ENCODE measurements at places on chromosomes 5 and 9.

DNA sequence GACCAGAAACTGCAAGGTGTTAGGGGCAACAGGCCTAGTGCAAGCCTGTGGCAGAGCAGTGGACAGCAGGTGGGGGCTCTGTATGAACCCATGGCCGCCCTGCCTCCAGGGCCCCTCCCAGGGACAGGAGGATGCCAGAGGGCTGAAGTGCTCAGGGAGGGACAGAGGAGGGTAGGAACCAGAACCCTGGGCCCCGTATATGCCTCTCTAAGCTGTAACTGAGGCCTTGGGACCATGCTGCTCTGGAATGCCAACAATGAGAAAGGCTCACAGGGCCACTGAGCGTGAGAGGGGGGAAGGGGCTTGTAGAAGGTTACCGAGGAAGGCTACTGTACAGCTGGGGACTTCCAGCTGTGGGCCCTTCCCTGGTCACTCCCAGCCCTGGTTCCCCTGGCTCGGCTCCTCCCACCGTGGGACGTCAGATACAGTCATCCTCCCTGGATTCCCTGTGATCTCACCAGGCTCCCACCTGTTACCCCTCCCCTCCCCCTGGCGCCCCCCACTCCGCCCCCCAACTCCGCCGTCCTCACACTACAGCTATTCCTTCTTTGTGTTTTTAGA lies 21.1 kb downstream of the AQP7 start:
- DNase-seq: no peak

GRCh38 chr9:137304383-137305059 lies 2.5 kb upstream of the NRARP start:
- DNase-seq: no peak

GRCh38 chr9:89363311-89363670 lies 45.0 kb downstream of the SECISBP2 start:
- DNase-seq: no peak

DNA sequence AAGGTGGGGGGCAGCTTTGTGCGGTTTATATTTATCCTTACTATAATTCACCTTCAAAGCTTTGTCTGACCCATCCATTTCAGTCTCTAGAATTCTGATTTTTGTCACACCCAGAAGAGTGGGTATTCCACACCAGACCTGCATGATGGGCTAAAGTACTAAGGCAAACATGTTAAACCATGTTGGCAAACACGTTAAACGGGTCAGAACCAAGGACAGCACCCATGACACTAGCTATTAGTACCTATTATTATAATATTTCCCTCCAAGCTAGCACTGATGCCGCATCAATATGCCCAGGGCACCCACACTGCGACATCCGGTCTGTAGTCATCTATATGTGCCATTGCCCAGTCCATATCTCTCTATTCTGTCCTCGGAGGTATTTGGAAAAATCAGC lies 104.7 kb downstream of the FBXW11 start:
- no peak for DNase-seq

DNA sequence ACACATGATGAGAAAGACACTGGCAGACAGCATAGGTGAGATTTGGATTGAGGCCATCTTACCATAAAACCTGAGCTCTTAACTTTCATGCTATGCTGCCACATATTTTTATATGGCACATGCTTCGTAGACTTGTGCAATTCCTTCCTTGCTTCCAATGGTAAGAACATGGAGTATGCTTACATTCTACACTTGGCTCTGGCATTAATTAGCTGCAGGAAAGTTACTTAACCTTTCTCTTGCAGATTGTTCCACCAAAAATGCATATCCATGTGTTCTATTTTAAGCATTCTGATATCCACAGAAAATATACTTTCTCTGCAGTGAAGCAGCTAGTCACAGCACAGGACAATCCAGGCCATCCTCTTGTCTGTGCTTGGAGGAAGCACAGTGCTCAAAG lies 119.4 kb downstream of the MPDZ start:
- DNase-seq: no peak

DNA sequence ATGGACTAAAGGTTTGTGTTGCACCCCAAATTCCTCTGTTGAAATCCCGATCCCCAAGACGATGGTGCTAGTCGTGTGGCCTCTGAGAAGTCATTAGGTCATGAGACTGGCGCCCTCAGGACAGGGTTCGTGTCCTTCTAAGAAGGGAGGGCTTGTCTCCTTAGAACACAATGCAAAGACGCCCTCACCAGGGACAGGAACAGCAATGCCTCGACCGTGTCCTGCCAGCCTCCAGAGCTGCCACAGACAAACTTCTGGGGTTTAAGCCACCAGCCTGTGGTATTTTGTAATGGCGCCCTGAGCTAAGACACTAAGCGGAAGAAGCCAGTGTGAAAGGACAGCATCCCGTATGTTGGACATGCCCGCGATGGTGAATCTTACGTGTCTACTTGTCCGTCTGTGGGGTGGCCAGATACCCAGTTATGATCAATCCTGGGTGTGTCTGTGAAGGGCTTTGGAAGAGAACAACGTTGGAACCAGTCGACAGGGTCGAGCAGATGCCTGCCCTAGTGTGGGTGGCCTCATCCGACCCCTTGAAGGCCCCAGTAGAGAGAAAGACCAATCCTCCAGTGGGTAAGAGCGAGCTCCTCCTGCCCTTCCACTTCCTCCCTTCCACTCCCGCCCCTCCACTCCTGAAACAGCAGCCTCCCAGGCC lies 279.2 kb upstream of the IRX2 start:
- DNase-seq: no peak

GRCh38 chr9:127118597-127119319 lies 3.7 kb downstream of the ANGPTL2 start:
- DNase-seq: no peak

GRCh38 chr5:34509392-34509791 lies 146.7 kb upstream of the RAI14 start:
- DNase-seq: no peak

GRCh38 chr9:109017061-109017460 lies 3.8 kb upstream of the CTNNAL1 start:
- DNase-seq: no peak

- no peak for DNase-seq
These were observed 24.0 kb downstream of the SEMA4D start for GRCh38 chr9:89473762-89474469.

GRCh38 chr5:96474073-96474472 lies 41.0 kb upstream of the PCSK1 start:
- DNase-seq: no peak

GRCh38 chr5:119393201-119393691 lies 37.4 kb downstream of the TNFAIP8 start:
- no peak for DNase-seq

DNA sequence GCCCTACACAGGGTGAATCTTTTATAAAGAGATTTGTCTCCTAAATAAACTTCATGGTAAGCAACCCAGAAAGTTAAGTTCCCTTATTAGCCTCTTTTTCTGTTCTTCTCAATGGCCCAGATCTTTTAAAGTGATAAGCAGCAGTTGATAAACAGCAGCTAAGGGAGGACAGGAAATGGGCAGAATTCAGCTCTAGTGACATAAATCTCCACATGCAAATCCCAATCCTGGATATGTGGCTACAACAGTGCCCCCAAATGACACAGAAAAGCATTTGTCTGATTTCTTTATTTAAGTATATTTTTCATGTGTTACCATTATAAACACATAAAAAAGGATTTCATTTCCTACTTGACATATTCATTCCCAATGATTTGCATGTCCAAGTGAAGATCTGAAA lies 199.0 kb downstream of the DTWD2 start:
- DNase-seq: no peak

DNA sequence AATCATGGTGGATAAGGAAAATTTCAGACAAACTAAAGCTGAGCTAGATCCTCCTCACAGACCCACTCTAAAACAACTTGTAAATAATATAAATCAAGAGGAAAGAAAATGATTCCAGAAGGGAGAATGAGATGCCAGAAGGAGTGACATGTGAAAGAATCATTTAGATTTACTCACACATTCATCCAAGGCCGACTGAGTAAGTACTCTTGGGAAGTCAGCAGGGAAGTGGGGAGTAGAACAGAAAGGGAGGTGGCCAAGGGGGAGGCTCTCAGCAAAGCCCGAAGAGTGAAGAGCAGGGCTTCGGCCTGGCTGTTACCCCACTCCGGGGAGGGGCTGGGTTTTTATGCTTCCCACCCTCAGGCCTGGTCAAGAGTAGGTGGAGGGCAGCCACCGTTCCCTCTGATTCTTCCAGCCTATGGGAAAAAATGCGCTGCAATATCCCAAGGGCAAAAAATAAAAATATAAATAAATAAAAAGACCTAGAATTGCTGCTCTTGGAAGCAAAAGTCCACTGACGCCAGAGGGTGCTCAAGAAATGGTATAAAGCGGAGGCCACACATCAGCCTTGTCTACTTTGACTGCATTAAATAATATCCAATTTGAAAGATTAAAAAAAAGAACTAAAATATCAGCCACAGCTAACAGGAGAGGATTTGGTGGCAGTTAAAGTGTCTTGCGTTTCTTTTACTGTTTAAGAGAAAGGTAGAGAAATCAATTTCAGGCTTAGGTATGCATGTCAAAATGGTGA lies 110.2 kb upstream of the COL5A1 start:
- no peak for DNase-seq

GRCh38 chr9:94908011-94908563 lies 181.6 kb downstream of the AOPEP start:
- DNase-seq: no peak

- DNase-seq: no peak
These were observed 230.8 kb downstream of the AGTPBP1 start for GRCh38 chr9:85510830-85511504.

GRCh38 chr9:4684820-4685219 lies 5.5 kb downstream of the CDC37L1 start:
- no peak for DNase-seq

DNA sequence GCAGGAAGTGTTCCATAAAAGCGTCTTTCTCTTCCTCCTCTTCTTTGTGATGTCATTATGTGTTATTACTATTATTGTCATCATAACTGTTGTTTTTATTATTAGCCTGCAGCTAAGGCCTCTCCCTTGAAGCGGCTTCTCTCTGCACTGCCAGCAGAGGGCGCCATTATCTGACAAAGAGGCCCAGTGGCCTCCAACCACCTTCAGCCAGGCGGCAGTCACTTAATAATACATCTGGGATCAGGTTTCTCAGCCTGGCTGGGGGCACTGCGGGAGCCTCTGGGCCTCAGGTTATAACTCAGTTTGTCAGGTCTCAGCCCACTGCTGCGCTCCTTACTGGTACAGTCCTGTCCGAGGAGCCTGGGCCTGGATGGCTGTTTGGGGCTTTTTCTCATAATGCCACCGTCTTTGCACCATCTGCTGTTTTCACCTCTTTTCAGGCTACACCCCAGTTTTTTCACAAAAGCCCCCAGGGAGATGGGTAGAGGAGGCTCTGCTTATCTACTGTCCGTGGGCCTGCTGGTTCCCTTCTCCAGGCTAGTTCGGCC lies 281.9 kb downstream of the NSG2 start:
- DNase-seq: no peak

DNA sequence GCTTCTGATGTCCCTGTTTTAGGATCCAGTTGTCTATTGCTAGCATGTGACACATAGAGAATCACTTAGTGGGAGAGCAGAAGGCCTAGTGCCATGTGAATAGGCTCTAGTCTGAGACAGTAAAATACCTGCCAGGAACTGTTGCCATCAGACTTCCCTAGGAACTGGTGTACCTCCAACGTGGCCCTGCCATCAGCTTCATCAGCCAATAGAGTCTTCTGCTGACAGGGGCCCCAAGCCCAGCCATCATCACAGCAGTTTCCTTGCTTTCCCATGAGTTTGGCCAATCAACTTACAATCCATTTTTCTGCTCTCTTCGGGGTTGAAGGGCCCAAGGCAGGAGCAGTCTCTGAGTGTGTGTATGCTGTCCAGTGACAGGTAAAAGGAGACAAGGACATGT lies 128.4 kb upstream of the ADRA1B start:
- no peak for DNase-seq

DNA sequence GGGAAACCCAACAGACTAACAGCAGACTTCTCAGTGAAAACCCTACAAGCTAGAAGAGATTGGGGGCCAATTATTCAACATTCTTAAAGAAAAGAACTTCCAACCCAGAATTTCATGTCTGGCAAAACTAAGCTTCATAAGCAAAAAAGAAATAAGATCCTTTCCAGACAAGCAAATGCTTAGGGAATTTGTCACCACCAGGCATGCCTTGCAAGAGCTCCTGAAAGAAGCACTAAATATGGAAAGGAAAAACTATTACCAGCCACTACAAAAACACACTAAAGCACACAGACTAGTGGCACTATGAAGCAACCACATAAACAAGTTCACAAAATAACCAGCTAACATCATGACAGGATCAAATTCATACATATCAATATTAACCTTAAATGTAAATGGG lies 131.1 kb downstream of the OR2K2 start:
- no peak for DNase-seq

DNA sequence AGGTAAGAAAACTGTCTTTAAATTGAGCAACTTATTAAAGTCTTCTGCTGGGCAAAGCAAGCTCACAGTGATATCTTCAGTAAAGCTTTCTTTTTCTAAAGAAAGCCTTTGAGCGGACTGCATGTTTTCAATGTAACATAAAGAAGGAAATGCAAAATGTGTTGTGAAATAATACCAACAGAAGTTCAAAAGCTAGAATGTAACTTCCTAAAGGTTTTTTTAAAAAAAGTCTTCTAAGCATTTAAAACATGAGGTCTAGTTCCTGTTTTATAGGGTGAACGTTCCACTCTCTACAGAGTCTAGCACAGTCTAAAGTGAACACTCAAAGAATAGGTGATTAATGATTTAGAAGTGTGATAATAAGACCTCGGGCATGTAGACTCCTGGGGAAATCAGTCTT lies 62.9 kb downstream of the DENND1A start:
- no peak for DNase-seq

DNA sequence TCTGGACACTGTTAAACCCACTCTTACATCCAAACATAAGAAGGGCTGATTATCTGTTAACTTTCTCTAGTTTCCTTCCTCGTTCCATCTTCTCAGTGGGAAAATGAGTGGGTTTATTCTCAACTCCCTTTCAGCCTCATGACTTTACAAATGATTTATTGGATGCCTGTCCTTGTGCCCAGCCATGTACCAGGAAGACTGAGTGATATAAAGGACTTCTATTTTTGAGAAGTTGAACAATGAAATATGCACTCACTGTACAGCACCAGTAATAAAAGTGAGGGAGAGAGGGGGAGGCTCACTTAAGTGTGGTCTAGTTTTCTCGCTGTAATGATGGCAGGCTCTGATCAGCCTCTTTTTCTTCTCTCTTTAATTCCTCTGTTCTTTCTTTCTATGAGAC lies 277.6 kb downstream of the SMARCA2 start:
- DNase-seq: no peak

- no peak for DNase-seq
These were observed at the start of gene DRD1 for GRCh38 chr5:175444060-175444904. TSS of gene DRD1 (minus strand) at chr5:175444182. CDS start at chr5:175443099, 1,083 bp downstream.

DNA sequence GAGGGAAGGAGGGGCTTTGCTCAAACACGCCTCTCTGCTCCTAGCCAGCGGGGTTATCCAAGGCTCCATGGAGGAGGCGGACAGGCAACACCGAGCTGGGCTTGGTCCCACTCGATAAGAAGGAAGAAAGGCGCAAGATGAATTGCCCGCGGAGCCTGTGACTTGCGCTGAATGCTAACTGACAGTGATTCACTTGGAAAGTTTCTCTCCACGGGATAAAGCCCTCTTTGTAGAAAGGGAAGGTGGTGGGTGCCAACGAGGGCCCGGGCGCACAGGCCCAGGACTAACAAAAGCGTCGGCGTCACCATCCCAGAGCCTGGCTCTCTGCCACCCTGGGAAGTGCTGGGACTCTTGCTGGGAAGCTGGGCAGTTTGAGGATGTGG lies 76.0 kb downstream of the VAV2 start:
- DNase-seq: no peak

- no peak for DNase-seq
These were observed 195.5 kb downstream of the SNCAIP start for GRCh38 chr5:122507581-122507980.
